ENCODE measurements at places on chromosomes 2 and 18.

GRCh38 chr2:102839668-102840388 is 78.0 kb downstream of the TMEM182 start:
- H3K27ac ChIP-seq, result no peak overlapping the region
- H3K4me3 ChIP-seq, result no peak overlapping the region
- H3K27me3 ChIP-seq, result no peaks in the 10 kb centered on the region
- H3K36me3 ChIP-seq, result no peaks in the 10 kb centered on the region

GRCh38 chr2:74421221-74421870 is at the start of the genes C2orf81 and WDR54:
C2orf81 (minus strand) TSS chr2:74421619; CDS start chr2:74421560, 59 bp downstream.
WDR54 (plus strand) TSS chr2:74421730; CDS start chr2:74422154, 424 bp downstream.
- peak; percentile 86 for DNase-seq
- peaks cover 7% of the 10 kb centered on the region for H3K27me3 ChIP-seq
- H3K27ac ChIP-seq, result no peak within 1 kb of the TSS
- H3K4me3 ChIP-seq, result peak within 1 kb of the TSS; percentile 66
- peaks cover 9% of the 10 kb centered on the region for H3K4me1 ChIP-seq

- peaks cover 2% of the 10 kb centered on the region for H3K27me3 ChIP-seq
- peaks cover 8% of the 10 kb centered on the region for H3K4me1 ChIP-seq
- H3K36me3 ChIP-seq, result no peaks in the 10 kb centered on the region
- DNase-seq, result peak; percentile 21
- H3K27ac ChIP-seq, result peak overlapping the region; percentile 99
- H3K4me3 ChIP-seq, result no peak overlapping the region
These were observed 1.1 kb upstream of the KDM3A start for GRCh38 chr2:86439879-86440630.

DNA sequence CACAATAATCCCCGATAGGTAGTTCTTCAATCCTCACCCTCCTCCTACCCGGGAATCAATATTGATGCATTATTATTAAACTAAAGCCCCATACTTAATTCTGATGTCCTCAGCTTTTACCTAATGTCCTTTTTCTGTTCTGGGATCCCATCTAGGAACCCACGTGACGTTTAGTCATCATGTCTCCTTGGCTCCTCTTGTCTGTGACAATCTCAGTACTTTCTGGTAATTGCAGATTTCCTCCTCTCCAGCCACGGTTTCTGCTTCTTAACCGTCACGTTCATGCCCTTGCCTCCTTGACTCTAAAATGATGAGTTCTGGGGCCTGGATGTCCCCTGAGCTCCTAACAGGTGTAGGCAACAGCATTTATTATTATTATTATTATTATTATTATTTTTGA is 2.9 kb upstream of the DGKD start:
- no peaks in the 10 kb centered on the region for H3K27me3 ChIP-seq
- H3K4me3 ChIP-seq, result no peak overlapping the region
- peaks cover 23% of the 10 kb centered on the region for H3K4me1 ChIP-seq
- DNase-seq, result no peak

DNA sequence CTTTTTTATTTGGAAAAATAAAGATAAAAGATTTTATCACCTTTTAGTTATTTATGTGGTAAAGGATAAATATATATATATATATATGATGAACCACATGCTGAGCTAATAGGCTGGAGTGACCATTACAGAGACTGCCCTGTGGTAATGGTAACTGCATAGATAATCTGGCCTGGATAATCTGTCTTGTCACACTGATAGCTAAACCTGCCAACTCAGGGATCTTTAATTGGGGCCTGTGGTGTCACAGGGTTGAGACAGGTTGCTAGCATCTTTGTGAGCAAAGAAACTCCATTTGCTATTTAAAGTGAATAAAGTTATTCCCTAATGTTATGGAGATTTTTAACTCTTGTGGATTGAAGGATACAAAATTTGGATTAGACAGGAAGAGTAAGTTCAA is 203.0 kb downstream of the PHLPP1 start:
- no peaks in the 10 kb centered on the region for H3K27me3 ChIP-seq
- H3K36me3 ChIP-seq, result peaks cover 3% of the 10 kb centered on the region
- no peak overlapping the region for H3K4me3 ChIP-seq

DNA sequence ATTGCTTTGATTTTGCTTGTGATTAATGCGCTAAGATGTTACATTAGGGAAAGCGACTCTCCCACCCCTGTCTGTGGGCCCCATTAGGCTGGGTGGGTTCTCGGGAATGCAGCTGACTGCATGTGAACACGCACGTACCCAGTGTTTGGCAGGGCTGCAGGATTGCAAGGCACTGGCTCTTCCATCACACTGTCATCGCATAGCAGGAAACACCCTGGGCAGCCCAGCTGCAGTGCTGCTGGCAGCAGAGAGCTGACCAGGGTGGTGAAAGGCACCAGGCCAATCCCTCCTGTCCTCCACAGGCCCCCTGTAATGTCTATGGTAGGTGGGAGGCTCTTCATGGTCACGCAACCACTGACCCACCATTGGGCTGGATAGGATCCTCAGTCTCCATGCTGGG is 34.4 kb upstream of the FZD7 start:
- no peak for DNase-seq
- H3K27me3 ChIP-seq, result peaks cover 20% of the 10 kb centered on the region
- no peak overlapping the region for H3K4me3 ChIP-seq
- no peaks in the 10 kb centered on the region for H3K36me3 ChIP-seq
- no peak overlapping the region for H3K27ac ChIP-seq
- H3K4me1 ChIP-seq, result no peaks in the 10 kb centered on the region

GRCh38 chr2:231732604-231733003 is 24.3 kb downstream of the PTMA start:
- no peak overlapping the region for H3K4me3 ChIP-seq
- H3K27me3 ChIP-seq, result no peaks in the 10 kb centered on the region
- H3K36me3 ChIP-seq, result no peaks in the 10 kb centered on the region
- H3K27ac ChIP-seq, result no peak overlapping the region
- DNase-seq, result no peak

GRCh38 chr2:85753035-85753524 is 711 bp upstream of the ATOH8 start:
- H3K4me1 ChIP-seq, result peaks cover 11% of the 10 kb centered on the region
- H3K36me3 ChIP-seq, result no peaks in the 10 kb centered on the region

DNA sequence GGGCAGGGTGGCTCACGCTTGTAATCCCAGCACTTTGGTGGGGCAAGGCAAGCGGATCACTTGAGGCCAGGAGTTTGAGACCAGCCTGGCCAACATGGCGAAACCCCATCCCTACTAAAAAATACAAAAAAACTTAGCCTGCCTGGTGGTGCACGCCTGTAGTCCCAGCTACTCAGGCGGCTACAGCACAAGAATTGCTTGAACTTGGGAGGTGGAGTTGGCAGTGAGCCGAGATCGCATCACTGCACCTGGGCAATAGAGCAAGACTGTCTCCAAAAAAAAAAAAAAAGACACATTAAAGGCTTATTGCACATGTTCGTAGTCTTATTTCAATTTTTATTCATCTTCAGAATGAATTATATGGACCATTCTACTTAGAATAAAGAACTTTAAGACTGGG is 110.2 kb downstream of the BMPR2 start:
- no peaks in the 10 kb centered on the region for H3K36me3 ChIP-seq
- H3K27ac ChIP-seq, result no peak overlapping the region
- no peaks in the 10 kb centered on the region for H3K4me1 ChIP-seq
- H3K27me3 ChIP-seq, result no peaks in the 10 kb centered on the region

- no peak overlapping the region for H3K27ac ChIP-seq
- peaks cover 9% of the 10 kb centered on the region for H3K4me1 ChIP-seq
- H3K36me3 ChIP-seq, result no peaks in the 10 kb centered on the region
- DNase-seq, result peak; percentile 79
- H3K4me3 ChIP-seq, result no peak overlapping the region
These were observed 142.0 kb downstream of the COPS8 start for GRCh38 chr2:237227592-237228280.

GRCh38 chr18:32386471-32386870 is 84.2 kb downstream of the GAREM1 start:
- no peaks in the 10 kb centered on the region for H3K27me3 ChIP-seq
- H3K4me1 ChIP-seq, result peaks cover 30% of the 10 kb centered on the region
- no peak for DNase-seq
- no peak overlapping the region for H3K4me3 ChIP-seq

DNA sequence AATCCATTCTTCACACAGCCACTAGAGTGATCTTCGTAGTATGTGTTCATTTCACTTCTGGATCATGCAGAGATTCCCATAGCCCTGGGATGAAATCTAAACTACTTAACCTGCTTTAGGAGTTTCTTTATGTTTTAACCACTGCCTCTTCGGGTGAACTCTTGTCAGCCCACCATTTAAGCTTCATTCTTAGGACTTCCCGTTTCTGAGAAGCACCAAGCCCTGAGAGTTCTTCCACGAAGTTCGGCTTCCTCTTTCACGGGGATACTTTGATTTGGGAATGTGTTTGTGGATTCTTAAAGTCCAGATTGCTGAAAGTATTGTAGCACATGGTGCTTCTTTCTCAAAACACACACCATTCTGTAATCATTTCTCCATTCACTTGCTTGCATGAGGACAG is 205.0 kb downstream of the UBE2E3 start:
- no peaks in the 10 kb centered on the region for H3K36me3 ChIP-seq
- H3K27ac ChIP-seq, result no peak overlapping the region
- H3K4me3 ChIP-seq, result no peak overlapping the region

DNA sequence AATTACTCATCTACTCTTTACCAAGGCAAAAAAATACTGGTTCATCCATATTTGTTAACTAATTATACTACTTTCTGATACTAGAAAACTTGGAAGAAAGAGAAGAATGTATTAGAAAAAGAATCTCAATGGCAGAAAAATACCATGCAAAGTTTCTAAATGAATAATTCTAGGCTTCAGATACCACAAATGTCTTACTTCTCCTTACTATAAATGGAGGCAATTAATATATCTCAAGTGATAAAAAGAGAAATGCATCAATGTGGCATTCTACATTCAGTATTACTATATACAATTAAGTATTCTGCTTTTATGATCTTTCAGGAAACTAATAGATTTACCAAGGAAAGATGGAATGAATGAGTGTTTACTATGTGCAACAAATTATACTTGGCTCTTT is 85.5 kb downstream of the ITSN2 start:
- peaks cover 6% of the 10 kb centered on the region for H3K4me1 ChIP-seq
- H3K36me3 ChIP-seq, result peaks cover 7% of the 10 kb centered on the region
- DNase-seq, result no peak

DNA sequence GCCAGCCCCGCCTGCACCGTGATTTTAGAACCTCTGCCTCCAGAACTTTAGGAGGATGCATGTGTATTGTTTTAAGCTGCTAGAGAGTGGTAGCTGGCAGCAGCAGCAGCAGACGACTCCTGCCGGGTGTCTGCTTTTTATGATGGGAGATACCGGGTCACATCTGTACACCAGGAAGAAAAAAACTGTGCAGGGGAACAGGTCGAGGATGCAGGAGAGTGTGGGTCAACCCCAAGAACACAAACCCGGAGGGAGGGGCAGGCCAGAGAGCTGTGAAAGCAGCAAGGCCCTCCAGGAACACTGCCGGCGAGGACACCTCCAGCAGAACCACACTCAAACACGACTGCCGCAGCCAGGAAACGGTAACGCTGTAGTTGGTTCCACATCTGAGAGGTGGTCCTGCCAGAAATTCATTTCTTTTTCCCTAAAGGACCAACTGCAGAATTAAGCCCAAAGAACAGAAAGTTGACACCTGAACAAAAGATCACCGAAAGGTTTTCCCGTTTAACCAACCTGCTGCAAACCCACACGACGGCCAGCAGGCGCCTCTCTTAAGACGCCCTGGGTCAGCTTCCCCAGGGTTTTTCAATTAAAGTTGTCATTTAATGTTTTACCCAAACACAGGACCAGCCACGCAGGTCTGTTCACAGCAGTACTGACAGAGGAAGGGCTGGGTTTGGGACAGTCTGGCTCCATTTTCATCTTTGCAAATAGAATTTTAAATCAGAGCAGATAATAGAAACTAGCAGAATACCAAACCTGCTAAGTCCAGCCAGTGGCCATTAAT is 60.5 kb downstream of the NDUFA10 start:
- no peaks in the 10 kb centered on the region for H3K4me1 ChIP-seq
- H3K27me3 ChIP-seq, result no peaks in the 10 kb centered on the region
- no peak for DNase-seq
- H3K36me3 ChIP-seq, result peaks cover 9% of the 10 kb centered on the region
- no peak overlapping the region for H3K27ac ChIP-seq
- no peak overlapping the region for H3K4me3 ChIP-seq

GRCh38 chr2:1867141-1867540 is 122.8 kb upstream of the PXDN start:
- H3K4me3 ChIP-seq, result no peak overlapping the region
- no peaks in the 10 kb centered on the region for H3K27me3 ChIP-seq
- no peak for DNase-seq
- H3K27ac ChIP-seq, result no peak overlapping the region

- H3K4me1 ChIP-seq, result peaks cover 18% of the 10 kb centered on the region
- no peak overlapping the region for H3K4me3 ChIP-seq
- H3K36me3 ChIP-seq, result no peaks in the 10 kb centered on the region
- peak; percentile 92 for DNase-seq
- peak overlapping the region; percentile 26 for H3K27ac ChIP-seq
These were observed 179.3 kb downstream of the GLI2 start for GRCh38 chr2:120914839-120915521.

- H3K27me3 ChIP-seq, result no peaks in the 10 kb centered on the region
- H3K27ac ChIP-seq, result no peak overlapping the region
- H3K36me3 ChIP-seq, result no peaks in the 10 kb centered on the region
- no peak for DNase-seq
These were observed 121.8 kb downstream of the SLC4A10 start for GRCh38 chr2:161745866-161746614.

- H3K27me3 ChIP-seq, result no peaks in the 10 kb centered on the region
- no peaks in the 10 kb centered on the region for H3K36me3 ChIP-seq
- H3K4me1 ChIP-seq, result peaks cover 3% of the 10 kb centered on the region
- H3K4me3 ChIP-seq, result no peak overlapping the region
- DNase-seq, result no peak
These were observed 106.3 kb upstream of the ST3GAL5 start for GRCh38 chr2:85994897-85995647.

GRCh38 chr2:101175991-101176390 is 24.8 kb upstream of the TBC1D8 start:
- H3K4me3 ChIP-seq, result no peak overlapping the region
- H3K36me3 ChIP-seq, result no peaks in the 10 kb centered on the region
- no peaks in the 10 kb centered on the region for H3K27me3 ChIP-seq

DNA sequence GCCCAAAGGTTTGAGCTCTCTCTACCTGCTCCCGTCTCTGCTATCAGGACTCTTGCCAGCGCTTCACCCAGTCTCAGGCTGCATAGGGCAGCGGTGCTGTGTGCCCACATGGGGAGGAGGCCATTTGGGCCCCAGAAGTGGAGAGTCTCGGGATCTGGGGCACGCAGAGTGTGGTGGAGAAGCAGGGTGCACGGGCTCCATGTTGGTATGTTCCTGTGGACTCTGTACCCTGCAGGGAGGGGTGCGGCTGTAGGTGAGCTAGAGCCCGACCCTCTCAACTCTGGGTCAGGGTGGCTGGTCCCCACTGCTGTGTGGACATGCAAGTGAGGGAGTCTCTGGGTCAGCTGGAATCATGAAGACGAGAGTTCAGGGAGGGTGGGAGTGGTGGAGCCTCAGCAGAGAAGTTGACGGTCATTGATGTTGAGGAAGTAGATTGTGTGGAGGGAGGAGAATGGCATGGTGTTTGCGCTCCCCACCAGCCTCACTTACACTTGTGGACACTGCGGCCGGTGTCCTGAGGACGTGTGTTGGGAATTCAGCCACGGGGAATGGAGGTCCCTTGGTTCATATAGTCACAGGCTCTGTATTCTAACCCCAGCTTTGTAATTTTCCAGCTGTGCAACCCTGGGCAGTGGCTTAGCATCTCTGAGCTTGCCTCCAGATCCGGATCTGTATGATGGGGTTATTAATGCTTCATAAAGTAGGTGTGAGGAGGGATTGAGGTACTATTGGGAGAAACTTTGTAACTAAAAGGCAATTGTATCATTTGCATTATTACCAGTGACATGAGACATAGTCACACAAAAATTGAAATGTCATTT is 840 bp upstream of the PSD4 start:
- no peaks in the 10 kb centered on the region for H3K36me3 ChIP-seq
- H3K4me1 ChIP-seq, result no peaks in the 10 kb centered on the region
- DNase-seq, result no peak
- peaks cover 7% of the 10 kb centered on the region for H3K27me3 ChIP-seq
- no peak overlapping the region for H3K4me3 ChIP-seq

GRCh38 chr2:218381916-218382366 is at the start of gene SLC11A1:
SLC11A1 (plus strand) TSS chr2:218382273; CDS start chr2:218382369, 96 bp downstream.
- no peaks in the 10 kb centered on the region for H3K36me3 ChIP-seq
- DNase-seq, result no peak
- peaks cover 2% of the 10 kb centered on the region for H3K27me3 ChIP-seq

Data from endothelial cell of umbilical vein (primary cell).